NCI-H524 (cell line): ENCODE measurements at places on chromosomes 7 and 10.
A peak's percentile ranks its signal among the peaks of the same experiment; 100 is the strongest.

- no peak for DNase-seq
Measured at GRCh38 chr10:122419016-122419415, 35.4 kb upstream of the ARMS2 start.

DNA sequence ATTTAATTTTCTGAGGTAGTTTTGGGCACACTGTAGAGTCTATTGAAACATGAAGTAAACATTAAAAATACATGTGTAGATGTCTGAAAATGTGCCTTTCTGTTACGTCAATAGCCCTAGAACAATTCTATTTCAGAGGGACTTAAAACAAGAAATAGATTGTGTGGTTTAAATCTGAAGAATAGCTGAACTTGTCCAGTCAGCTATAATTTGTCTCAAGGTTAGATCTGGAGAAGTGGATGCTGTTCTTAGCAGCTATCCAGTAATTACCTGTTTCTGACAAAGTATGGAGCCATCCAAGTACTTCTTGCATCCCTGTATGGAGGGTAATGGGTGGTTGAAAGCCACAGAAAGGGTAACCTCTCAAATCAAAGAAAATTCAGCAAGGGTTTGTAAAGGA lies 92.8 kb downstream of the SEPTIN7 start:
- no peak for DNase-seq

GRCh38 chr10:14592566-14592965 lies 182.1 kb downstream of the FAM107B start:
- DNase-seq = no peak

DNA sequence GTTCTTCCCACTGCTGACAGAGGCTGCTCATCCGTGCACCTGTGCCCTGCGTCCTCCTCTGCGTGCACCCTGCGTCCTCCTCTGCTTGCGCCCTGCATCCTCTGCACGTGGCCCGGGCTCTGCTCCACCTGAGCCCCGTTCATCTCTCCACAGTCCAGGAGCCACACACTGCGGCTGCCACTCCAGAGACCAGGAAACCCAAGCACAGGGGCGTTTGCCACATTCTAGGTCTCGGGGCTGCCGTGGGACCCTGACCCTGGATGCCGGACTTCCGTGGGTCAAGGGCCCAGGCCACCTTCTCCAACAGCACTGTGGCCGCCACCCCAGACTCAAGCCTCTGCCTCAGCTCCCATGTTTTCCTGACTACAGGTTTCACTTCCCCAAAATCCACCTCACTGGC lies 460.4 kb downstream of the PTPRN2 start:
- DNase-seq = no peak

DNA sequence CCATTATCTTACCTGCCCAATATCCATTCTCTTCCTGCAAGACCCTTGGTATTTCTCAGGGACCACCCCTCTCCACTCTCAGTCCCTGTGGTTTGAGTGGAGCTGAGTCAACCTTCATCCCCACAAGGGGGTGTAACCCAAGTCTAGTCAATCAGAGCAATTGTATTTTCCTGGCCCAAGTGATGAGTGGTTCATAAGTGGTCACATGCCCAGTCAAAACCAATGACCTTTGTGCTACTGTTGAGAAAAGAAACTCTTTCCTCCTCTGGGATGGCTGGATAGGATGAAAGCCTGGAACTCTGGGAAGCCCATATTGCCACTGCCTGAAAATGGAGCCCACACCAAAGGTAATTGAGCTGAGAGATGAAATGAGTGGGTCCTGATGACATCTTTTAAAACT lies 93.6 kb downstream of the SNX10 start:
- DNase-seq = no peak

GRCh38 chr10:73769396-73769795 lies 12.5 kb upstream of the CHCHD1 start:
- no peak for DNase-seq

GRCh38 chr7:48635796-48636195 lies 288.6 kb upstream of the CDC14C start:
- DNase-seq = no peak

DNA sequence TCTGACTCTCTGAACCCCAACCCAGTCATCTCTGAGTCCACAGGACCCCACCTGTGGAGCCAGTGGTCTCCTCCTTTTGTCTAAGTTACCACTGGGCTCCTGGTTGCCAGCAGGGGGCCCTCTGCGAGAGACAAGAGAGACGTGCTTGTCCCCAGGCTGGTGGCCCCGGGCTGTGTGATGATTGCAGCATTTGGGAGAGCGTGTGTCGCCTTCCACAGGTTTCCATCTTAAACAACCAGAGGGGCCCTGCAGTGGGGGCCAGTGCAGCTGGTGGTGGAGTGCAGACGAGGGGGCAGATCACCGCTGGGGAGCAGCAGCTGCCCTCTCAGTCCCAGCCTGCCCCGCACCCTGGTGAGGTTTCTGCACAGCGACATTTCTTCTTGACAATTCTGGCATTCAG lies 122.4 kb upstream of the PPP2R2D start:
- no peak for DNase-seq

GRCh38 chr10:32582946-32583345 lies 137.0 kb downstream of the CCDC7 start:
- DNase-seq = no peak

- DNase-seq = no peak
Measured at GRCh38 chr7:82623812-82624211, 180.2 kb upstream of the CACNA2D1 start.

DNA sequence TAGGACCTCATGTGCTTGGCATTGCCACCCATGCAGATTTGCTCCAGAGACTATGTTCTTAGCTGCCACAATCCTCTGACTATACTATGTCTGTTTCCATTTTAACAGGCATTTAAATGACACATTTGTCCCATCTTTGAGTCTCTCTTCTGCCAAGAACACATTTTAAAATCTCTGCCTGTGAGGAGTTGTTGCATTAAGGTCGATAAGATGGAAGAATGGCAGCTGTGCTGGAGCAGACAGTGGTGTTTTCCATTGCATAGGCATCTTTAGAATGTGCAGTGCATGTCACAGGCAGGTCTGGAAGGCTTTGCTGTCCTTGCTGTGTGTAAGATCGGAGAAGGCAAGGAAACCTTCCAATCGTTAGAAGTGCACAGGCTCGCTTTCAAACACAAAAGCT lies 70.9 kb upstream of the CELF2 start:
- DNase-seq = no peak

DNA sequence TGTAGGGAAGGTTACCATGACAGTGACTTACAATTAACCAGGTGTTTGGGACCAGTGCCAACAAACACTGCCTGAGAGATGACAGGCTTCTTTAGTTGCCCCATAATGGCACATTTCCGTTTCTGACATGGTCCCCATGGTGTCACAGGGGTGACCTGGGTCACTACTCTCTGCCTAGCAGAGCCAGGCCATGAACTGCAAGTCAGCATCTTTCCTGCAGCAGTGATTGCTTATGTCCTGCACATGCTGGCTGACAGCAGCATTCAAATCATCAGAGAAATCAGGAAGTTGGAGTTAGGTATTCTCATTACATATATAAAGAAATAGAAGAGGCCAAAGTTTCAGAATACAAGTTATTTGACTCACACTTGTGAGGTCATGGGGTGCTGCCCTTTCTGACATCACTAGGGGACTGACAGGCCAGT lies 47.1 kb upstream of the ZNRF2 start:
- peak; percentile 1 for DNase-seq

DNA sequence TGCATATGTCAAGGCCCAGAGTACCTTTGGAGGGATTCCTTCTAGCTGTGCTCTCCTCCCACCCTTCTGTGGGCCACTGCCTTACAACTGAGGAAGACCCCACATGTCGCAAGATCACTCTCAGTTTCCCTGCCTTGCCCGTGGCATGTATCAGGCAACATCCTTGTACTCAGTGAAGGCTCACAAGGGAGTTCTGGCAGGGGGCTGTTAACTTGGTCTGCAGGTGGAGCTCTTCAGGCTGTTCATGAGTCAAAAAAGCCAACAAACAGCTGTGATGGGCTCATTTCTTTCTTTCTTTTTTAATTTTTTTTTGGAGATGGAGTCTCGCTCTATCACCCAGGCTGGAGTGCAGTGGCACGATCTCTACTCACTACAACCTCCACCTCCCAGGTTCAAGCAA lies 513.0 kb upstream of the ANKRD30A start:
- DNase-seq = no peak

- DNase-seq = no peak
Measured at GRCh38 chr7:5266191-5267028, 16.3 kb upstream of the SLC29A4 start.

DNA sequence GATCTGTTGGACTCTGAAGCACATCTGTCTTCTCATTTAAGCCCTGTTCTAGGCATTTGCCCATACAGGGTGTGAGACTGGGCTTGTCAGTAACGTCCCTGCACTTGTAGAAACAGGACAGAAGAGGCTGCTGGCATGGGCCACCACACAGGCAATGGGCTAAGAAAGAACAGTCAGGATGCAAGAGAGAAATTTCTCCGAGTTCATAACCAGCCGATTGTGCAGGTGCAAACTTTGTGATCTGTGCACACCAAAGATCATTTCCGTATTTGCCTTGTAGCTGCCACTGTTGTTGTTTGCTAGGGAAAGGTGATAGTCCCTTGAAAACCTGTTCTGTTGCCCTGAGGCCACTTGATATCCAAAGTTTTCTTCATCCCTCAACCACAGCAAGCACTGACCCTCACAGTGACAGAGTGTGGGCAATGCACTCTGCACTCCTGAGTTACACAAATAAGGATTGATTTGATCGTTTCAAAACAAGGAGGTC lies 20.3 kb downstream of the KLF6 start:
- no peak for DNase-seq

GRCh38 chr7:105622106-105622731 lies 40.9 kb upstream of the EFCAB10 start:
- DNase-seq = no peak

DNA sequence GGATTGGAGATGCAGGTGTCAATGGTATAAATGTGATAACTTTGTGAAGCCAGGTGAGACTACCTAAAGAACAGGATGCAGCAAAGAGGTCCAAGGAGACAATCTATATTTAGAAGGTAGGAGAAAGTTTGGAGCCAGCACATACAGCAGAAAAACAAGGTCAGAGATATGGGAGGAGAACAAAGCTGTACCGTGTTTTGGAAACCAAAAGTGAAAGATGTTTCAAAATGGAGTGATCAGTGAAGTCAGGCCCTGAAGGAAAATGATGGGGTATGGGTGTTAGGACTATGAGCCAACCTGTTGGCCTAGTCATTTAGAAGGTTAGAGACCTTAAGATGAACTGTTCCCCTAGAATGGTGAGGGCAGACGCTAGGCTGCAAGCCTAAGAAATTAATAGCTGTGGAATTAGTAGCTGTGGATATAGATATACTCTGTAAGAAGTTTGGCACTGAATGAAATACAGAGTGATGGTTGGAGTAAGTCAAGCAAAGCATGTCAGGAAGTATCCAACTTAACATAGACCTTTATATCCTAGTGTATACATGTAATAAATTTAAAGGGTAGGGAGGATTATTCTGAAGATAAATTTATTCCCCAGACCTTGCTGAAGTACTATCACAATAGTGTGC lies 149.8 kb upstream of the WNT16 start:
- DNase-seq = no peak

DNA sequence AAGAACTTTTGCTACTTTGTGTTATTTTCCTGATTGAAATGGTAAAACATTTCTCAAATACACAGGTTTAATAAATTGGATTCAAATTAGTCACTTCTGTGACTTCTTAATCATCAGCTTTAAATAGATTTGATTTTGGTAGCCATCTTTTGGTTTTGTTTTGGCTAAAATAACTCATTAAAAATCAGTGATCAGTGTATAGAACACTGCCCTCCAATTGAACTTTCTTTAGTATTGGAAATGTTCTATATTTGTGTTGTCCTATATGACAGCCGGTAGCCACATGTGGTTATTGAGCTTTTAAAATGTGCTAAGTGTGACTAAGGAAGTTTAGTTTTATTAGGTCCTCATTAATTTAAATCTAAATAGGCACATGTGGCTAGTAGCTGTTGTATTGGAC lies 50.4 kb downstream of the GLCCI1 start:
- DNase-seq = no peak

DNA sequence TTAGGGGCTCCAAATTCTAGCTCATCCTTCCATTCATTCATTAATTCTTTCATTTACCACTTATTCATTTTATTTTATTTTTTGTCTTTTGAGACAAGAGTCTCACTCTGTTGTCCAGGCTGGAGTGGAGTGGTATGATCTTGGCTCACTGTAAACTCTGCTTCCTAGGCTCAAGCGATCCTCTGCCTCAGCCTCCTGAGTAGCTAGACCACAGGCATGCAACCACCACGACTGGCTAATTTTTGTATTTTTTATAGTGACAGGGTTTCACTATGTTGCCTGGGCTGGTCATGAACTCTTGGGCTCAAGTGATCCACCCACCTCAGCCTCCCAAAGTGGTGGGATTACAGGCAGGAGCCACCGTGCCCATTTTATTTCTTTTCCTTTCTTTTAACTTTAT lies 31.6 kb downstream of the FGF8 start:
- DNase-seq = no peak

GRCh38 chr10:104735757-104736391 lies 94.8 kb downstream of the SORCS3 start:
- no peak for DNase-seq

- no peak for DNase-seq
Measured at GRCh38 chr10:48800007-48800675, 115.5 kb downstream of the WDFY4 start.

DNA sequence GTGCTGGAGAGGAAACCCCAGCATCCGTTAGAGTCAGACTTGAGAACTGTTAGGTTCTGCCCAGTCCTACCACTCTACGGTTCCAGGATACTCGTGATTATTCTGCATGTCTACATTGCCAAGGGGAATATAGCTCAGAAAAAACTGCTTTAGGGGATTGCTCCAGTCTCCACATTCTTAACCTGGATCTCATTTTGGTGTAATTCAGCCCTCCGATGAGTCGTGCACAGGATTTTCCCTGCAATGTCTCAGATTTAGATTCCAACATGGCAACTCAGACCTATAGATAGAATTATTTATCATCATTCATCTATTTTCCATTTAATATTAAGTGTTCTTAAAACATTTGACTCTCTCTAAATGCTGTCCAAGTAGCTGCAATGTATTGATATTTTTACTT lies 121.1 kb upstream of the ZEB1 start:
- no peak for DNase-seq

- no peak for DNase-seq
Measured at GRCh38 chr7:149171892-149172533, 23.3 kb upstream of the ZNF282 start.

DNA sequence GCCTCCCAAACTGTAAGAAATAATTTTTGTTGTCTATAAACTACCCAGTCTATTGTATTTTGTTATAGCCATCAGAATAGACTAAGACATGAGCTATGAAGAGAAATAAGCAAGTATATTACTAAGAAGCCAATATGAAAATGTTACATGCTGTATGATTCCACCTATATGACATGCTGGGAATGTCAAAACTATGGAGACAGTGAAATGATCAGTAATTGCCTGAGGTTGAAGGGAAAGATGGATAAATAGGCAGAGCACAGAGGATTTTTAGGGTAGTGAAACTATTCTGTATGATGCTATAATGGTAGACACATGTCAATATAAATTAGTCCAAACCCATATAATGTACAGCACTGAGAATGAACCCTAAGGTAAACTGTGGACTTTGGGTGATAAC lies 261.3 kb upstream of the PCDH15 start:
- DNase-seq = no peak

GRCh38 chr7:62361-63116 lies 129.8 kb upstream of the FAM20C start:
- no peak for DNase-seq

- DNase-seq = no peak
Measured at GRCh38 chr10:70742537-70743429, 42.4 kb downstream of the TBATA start.
